ENCODE measurements at places on chromosomes 3 and 15.

DNA sequence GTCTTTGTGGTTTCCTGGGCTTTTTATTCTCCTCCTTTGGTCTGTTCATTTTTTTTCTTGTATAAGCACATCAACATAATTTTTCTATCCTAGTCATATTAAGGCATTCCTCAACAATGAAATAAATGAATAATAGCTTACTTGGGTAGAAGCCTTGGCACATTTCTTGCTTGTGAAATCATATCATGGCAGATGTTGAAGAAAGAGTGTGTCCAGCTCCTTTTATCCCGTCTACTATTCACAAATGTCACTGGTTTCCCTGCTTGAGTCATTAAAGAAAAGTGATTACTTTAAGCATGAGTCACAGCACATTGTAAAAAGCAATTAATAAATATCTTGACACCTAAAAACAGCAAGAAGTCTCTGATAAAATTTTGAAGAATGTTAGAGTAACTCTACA is 42.1 kb downstream of the MINAR1 start:
- DNase-seq = no peak

GRCh38 chr15:23797747-23798446 is 110.8 kb upstream of the NDN start:
- no peak for DNase-seq

DNA sequence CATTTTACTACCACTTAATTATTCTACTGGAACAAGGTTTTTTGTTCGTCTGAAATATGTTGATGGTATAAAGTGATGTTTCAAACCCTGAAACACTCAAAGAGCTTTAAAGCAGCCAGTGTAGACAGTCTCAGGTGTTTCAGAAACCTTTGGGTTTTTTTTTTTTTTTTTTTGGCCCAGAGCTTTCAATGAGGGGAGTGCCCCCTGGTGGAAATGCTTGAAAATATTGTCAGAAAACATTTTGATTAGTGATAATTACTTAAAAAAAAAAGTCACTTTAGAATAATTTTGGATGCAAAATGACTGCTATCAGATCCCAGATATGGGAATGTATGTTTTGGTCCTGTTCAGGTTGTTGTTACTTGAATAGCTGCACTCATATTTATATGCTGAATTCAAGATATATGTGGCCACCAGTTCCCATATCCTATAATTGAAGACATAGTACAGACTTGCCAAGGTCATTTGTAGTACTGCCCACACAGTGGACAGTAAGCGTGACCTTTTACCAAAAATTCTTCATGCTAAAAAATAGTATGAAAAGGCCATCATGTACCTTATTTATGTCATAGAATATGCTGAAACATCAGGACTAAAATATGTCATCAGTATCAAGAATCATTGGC is 35.9 kb downstream of the SATB1 start:
- no peak for DNase-seq

GRCh38 chr15:101013201-101013550 is 94.0 kb downstream of the LRRK1 start:
- DNase-seq = no peak

- no peak for DNase-seq
Observed at GRCh38 chr3:112095731-112096130, 9.5 kb downstream of the C3orf52 start.

DNA sequence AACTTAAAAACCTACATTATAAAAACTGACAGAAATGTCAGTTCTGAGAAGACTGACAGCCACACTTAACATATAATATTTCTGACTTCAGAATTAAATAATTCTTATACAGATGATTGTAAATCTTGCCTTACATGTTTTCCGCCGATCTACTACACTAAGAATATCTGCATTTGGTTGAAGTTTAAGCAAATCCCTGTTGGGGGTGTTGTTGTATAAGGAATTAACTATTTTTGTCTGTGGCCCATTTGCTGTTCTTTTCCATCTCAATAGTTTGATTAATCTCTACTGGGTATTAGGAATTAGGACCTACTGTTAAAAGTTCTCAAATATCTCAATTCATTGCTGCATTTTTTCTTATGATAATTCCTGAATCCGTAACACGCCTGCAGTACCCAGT is 838.3 kb upstream of the ROBO1 start:
- DNase-seq = no peak

- no peak for DNase-seq
Observed at GRCh38 chr15:70580286-70580685, 183.1 kb downstream of the UACA start.

- DNase-seq = no peak
Observed at GRCh38 chr15:70014860-70015490, 82.7 kb downstream of the TLE3 start.

- no peak for DNase-seq
Observed at GRCh38 chr15:100468285-100468684, 60.5 kb downstream of the CERS3 start.

DNA sequence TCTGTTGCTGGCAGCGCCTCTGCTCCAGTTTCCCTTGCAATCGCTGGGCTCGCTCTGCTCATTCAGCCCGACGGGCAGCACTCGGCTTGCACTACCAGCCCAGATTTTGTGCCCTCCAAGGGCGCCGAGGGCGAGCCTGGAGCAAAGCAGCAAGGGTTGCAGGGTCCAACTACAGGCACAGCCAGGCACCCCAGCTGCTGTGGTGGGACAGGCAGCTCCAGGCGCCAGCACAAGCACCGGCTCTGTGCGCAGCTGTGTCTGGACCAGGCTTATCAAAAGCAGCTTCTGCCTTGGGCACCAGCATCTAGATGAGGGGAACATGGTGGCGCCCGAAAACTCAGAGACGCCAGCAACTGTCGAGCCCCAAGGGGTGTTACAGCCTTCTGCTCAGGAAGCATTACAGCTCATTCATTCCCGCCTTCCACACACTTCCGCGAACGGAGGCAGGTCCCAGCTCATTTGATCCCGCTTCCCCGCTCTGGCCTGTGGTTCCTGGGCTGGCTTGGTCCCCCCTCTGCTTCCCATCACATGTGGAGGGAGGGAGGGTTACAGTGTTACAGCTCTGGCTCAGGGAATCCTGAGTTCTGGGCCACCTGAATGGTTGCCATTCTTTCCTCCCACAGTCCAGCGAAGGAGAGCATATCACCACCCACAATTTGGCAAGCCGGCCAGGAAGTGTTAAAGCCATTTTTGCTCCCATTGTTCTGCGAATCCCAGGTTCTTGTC is 409.9 kb upstream of the ALCAM start:
- no peak for DNase-seq

DNA sequence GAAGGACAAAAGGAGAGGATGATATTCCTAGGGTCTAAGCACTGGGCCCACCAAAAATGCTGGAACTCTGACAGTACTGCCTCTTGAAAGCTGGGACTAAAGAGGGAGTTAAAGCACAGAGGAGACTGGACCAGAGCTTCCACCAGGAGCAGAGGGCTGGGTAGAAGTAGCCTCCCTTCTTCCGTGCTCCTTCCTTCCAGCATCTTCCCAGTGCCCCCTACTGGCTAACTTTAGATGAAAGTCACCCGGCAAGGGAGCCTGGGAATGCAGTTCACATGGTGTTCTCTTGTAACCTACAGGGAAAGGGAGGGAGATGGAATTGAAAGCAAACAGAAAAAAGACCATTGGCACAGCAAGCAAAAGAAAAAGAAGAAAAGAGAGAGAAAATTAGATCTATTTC is 106.1 kb upstream of the COL8A1 start:
- no peak for DNase-seq

- DNase-seq = no peak
Observed at GRCh38 chr15:77505556-77505955, 84.9 kb downstream of the HMG20A start.

GRCh38 chr15:40108061-40108854 is 421 bp downstream of the BMF start:
- DNase-seq = no peak

DNA sequence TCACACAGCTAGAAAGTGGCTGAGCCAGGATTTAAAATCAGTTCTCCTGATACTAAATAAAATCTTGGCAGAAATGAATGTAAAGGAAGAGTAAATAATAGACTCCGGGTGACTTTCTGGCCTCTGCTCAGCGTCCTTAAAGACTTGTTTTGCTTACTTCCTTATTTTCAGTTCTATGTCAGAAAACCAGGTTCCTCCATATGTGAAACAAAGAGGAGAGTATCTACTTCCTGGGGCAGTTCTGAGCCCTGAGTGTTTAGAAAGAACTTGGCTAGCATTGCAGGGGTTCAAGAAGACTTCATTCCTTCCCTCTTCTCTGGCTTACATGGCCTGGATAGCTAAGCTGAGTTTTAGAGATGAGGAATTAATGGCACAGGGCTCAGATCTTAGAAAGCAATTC is 222.8 kb upstream of the TLE3 start:
- DNase-seq = no peak

- no peak for DNase-seq
Observed at GRCh38 chr3:34212175-34212574, 413.7 kb downstream of the PDCD6IP start.

GRCh38 chr3:140440446-140440845 is 237.4 kb upstream of the TRIM42 start:
- no peak for DNase-seq

- DNase-seq = no peak
Observed at GRCh38 chr3:186663361-186664118, 2.3 kb upstream of the HRG start.

DNA sequence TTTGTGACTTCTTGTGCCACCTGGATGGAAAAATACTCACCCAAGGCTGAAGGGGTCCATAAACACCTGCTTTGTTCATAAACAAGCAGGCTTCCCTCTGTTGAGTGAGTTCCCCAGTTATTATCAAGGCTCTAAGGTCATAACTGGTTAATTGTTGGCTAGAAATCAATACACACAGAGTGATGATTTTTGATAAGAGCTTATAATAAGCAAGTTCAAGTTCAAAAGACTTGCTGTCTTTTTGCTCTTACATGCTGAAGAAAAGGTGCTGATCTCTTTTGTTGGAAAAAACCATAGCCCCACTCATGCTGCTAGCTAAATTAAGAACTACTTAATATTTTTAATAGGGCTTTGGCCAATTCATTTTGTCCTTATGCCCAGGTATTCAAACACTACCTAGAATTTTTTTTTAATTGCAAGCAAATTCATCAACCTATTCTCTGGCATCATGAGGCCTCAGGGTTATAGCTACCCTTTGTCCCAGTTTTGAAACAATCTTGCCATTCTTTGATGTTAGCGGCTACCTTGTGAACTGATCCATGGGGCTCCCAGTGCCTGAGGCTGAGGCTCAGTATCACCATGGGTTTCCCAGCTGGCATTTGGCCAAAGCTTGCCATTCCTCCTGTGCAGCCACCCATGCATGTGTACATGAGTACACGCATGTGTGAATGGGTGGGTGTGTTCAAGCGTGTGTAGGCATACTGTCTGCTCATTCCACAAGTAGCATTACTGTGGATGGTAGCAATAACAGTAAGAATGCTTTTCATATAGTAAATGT is 127.6 kb upstream of the LPP start:
- no peak for DNase-seq

DNA sequence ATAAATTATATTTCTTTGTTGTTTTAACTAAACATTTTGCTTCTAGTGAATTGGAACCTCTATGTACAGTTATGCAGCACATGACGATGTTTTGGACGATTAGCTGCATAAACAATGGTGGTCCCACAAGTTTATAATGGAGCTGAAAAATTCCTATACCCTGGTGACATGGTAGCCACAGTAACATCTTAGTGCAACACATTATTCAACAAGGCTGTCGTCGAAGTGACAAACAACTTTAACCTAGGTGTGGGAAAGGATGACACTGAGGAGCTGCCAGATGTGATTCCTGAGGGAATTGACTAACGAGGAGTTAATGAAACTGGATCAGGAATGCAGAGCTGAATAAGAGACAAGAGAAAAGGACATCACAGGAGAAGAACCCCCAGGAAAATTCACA is 588.9 kb upstream of the EPHA6 start:
- no peak for DNase-seq

GRCh38 chr3:108036401-108036800 is 54.4 kb downstream of the CD47 start:
- no peak for DNase-seq

- DNase-seq = no peak
Observed at GRCh38 chr15:34773013-34773412, 18.2 kb upstream of the GJD2 start.
